GM13977 (cell line): ENCODE measurements at places on chromosomes 3 and 15.

- no peak for DNase-seq
Measured at GRCh38 chr3:128577711-128578110, 72.9 kb downstream of the RPN1 start.

DNA sequence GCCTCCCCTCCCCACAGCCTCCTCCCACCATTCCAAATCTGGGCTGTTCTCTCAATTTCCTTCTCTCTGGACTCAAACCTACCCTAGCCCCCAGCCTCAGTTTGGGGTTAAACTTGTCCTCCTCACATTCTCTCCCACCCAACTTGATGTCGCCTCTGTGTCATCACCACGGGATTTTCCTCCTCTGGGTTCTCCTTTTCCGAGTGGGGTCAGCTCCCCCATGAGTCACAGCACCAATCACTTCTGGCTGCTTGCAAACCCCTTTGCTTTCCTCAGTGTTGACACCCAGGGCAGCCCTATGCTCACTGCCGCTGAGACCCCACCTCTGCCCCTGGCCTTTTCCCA, 451 bp downstream of the CCR5AS start:
- no peak for DNase-seq

- DNase-seq: peak; percentile 73
Measured at GRCh38 chr3:122564155-122564912, at the start of the genes DTX3L and PARP9. Gene DTX3L, plus strand, starts transcription at chr3:122564338. Its CDS starts 89 bp downstream, at chr3:122564427. Gene PARP9, minus strand, starts transcription at chr3:122564300. Its CDS starts 4,680 bp downstream, at chr3:122559620.

DNA sequence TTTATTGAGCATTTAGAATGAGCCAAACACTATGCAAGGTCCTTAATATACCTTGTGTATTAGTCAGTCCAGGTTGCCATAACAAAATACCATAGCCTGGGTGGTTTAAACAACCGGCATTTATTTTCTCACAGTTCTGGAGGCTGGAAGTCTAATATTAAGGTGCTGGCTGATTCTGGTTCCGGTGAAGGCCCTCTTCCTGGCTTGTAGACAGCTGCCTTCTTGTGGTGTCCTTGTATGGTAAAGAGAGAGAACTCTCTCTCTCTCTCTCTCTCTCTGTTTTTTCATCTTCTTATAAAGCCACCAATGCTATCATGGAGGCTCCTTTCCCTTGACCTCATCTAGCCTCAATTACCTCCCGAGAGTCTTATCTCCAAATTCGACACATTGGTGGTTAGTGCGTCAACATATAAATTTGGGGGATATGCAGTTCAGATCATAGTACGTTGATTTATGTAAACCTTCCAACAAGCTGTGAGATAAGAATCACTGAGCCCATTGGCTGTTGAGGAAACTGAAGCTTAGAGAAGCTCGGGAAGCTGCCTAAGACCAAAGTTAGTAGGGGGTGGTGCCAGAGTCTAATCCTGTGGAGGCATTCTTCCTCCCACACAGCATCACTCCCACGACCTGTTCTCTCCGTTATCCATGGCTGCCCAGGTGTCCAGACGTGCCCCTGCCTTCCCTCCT, 298.0 kb upstream of the PROK2 start:
- DNase-seq: no peak

GRCh38 chr3:88267441-88267840, 117.7 kb downstream of the C3orf38 start:
- no peak for DNase-seq

GRCh38 chr15:43267439-43267838, 711 bp upstream of the TGM5 start:
- no peak for DNase-seq

DNA sequence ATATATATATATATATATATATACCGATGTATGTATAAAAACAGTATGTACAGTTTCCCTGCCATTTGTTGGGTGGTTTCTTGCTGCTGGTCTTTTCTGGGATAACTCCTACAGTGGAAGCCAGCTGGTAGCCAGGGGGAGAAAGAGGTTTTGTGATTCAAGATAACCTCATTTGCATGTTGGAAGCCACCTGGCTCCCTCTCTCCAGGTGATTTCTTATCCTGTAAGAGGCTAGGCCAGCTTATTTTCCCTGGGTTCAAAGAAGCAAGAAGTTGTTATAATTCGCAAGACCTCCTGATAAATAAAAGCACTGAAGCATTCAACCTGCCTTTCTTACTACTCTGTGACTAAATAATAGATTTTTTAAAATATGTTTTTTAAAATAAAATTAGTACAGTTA, 443.3 kb downstream of the VGLL3 start:
- DNase-seq: no peak

DNA sequence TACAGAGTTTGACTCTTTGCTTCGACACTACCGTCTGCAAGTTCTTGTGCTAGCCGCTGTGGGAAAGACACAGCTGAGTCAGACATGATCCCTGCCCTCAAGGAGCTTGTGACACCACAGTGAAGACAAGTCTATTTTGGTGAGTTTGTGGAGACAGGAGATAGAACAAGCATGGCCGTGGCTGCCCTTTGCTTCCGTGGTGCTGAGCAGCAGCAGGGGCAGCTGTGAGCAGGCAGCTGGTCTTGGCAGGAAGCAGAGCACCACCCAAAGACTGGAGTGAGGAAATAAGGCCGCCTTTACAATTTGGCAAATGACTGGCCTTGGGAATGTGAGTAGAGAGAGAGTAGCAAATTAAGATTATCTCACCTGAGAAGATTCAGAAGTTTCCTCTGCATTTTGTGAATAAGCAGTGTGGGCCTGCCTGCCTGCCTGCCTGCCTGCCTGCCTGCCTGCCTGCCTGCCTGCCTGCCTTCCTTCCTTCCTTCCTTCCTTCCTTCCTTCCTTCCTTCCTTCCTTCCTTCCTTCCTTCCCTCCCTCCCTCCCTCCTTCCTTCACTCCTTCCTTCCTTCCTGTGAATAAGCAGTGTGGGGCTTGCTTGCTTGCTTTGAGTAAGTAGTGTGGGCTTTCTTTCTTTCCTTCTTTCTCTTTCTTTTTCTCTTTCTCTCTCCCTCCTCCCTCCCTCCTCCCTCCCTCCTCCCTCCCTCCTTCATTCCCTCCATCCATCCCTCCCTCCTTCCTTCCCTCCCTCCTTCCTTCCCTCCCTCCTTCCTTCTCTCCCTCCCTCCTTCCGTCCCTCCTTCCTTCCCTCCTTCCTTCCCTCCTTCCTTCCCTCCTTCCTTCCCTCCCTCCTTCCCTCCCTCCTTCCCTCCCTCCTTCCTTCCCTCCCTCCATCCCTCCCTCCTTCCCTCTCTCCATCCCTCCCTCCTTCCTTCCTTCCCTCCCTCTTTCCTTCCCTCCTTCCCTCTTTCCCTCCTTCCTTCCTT, 1.6 kb upstream of the GCNT3 start:
- DNase-seq: no peak

- DNase-seq: no peak
Measured at GRCh38 chr3:136277634-136278033, 27.5 kb downstream of the PCCB start.

DNA sequence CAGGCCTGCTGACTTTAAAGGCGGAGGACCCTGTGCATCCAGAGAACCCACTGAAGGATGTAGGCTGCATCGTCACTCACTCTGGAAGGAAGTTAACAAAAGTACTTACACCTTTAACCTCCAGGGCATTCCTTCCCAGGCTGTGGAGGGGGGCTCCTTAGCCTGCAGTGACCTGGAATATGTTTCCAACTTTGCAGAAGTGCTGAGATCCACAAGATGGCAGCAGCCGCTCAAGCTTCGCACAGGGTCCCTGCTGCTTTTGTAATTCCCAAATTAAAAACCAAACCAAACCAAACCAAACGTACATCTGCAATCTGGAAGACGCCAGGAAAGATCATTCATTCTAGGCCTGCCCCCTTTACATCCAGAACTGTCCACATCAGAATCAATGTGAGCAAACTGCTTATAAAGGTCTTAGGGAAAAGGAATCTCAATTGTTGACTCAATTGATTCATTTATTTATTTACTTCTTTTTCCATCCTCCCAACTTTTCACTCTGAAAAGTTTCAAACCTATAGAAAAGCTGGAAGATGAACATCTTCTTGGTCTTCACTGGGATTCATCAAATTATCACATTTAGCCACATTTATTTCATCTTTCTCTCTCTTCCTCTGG, 70.5 kb upstream of the KLHL25 start:
- peak; percentile 53 for DNase-seq

DNA sequence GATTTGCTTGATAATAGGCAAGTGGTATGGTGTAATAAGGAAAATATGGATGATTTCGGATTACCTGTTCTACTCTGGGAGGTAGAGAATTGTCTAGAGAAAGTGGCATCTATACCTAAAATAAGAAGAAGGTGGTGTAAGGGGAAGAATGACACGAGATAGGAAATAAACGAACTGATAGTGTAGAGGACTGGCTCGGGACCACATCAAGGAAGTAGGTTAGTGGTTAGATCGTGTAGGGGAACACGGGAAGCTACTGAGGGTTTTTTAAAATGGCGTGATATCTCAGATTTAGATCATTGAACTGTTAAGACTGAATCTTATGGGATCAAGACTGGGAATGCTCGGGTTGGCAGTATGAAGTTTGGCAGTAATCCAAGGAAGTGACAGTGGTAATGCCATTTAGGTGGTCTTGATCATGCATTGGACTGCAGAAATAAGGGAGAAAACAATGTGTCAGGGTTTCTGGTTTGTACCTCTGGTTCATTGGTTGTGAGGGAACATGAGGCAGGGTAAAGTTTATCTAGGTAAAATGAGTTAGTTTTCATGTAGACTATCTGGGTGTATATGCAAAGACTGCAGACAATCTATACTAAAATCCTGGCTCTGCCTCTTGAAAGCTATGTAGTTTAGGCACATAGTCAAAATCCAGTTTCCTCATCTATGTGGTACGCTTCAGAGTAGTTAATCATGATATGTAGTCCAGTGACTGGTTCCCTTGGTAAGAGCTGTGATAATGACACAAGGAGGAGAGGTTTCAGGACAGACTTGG, 7.4 kb downstream of the RPL14 start:
- DNase-seq: no peak

- no peak for DNase-seq
Measured at GRCh38 chr3:121710347-121710746, 39.2 kb downstream of the GOLGB1 start.

DNA sequence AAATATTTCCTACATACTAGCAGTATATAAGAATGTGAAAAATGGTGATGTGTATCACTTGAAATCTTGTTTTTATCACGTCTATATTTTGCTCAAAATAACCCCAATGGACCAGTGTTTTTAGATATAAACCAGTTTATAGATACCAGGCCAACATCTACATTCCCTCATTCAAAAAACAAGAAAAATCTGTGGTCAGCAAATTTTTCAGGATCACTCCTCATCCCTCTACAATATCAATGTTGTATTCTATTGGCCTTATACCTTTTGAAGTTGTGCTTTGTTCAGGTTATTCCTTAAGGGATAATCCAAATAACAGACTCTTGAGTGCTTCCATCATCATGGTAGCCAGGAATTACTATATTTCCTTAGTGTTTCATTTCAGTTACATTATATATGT, 332.9 kb upstream of the ARRDC4 start:
- no peak for DNase-seq

DNA sequence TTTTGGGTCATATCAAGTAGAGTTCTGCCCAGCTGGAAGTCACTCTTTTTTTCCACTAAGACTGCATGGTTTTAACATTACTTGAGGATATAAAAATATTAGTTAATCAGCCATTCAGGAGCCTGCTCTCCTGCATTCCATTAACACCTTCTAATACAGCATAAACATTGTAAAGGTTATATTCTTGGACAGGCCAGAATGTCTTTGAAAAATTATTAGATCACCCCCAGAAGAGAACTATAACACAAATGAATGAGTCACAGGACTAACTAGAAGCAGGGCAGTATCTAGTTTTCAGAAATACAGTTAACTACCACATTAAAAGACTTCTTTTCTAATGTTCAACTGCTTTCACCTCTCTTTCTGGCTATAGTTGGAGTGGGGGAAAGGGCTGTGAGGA, 80.9 kb downstream of the THBS1 start:
- DNase-seq: no peak

- no peak for DNase-seq
Measured at GRCh38 chr15:80070840-80071239, 11.4 kb downstream of the ZFAND6 start.

GRCh38 chr3:50194128-50194902, 2.9 kb downstream of the GNAT1 start:
- peak; percentile 89 for DNase-seq

DNA sequence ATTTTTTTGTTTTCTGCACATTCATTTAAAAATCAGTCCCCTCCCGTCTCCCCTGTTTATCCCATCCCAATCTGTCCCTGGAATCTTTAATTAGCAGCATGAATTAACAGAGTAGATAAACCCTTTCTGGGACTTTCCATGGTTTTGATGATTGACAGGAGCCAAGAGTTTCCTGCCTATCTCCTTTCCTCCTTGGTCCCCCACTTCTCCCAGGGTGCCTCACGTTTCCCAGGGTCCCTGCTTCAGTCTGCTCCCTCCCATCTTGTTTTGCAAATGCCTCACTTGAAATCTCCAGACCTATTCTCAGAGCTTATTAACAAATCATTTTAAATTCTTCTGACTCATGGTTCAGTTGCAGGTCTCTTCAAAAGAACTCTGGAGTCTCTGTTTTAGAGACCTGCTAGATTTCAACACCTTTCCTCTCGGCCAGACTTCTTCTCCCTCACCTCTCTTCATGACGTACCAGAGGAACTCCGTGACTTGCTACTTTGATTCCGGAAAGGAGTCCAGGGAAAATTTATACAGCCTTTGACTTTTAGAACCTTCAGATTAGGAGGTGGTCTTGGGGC, 238.5 kb downstream of the ITPR1 start:
- DNase-seq: no peak

DNA sequence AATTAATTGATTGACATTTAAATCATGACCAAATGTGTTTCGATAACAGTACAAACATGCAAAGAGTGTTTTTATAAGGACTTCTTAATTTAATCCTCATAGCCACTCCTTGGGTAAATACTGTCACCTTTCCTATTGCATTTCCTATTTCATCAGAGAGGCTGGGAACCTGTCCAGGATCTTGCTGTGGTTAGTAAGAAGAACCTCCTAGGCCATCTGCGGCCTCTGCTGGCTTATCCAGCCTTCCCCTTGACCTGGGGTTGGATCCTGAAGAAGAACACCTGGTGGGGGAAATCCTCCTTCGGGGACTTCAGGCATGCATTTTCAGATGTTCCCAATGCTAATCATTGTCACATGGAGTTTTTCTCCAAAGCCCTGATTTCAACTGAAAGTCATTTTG, 25.5 kb downstream of the GLDN start:
- no peak for DNase-seq

DNA sequence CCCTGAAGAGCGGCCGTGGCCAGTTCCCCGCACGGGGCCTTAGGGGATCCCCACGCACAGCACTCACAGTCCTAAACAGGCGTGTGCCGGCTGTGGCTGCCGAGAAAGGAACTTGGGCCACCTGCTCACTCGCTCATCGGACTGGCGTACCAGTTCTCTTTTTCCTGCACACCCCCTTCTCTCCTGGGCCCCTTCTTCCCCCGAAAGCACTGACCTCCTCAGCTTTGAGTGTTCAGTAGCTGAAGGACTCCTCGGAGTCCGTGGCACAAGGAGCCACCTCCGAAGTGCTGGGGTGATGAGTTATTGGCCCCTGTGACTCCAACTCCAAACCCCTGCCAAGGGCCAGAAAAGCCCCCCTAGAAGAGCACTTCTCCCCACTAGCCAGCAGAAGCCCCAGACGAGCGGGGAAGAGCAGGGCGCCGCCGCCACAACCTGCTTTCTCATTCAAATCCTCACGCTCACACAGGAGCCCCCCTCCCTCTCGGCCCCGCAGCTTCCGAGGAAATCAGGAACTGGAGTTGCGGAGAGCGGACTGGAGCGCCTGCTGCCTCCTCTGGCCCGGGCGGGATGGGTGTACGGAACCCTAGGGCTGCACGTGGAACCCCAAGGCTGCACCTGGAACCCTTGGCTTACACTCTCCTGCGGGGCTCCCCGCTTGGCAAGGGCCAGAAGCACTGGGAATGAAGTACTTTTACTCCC, at the start of gene PLCH1:
Gene PLCH1, minus strand, starts transcription at position 446 of the 699 bp plus-strand sequence. CDS start 40,847 bp downstream, outside the sequence.
- DNase-seq: peak; percentile 59

GRCh38 chr3:131329774-131330173, 51.8 kb upstream of the NUDT16 start:
- DNase-seq: peak; percentile 14
